ENCODE measurements at places on chromosomes 2 and 18. TPM values are rescaled to one million over a fixed set of nuclear protein-coding genes. Genes with fewer than 3 reads are reported as not detected.

DNA sequence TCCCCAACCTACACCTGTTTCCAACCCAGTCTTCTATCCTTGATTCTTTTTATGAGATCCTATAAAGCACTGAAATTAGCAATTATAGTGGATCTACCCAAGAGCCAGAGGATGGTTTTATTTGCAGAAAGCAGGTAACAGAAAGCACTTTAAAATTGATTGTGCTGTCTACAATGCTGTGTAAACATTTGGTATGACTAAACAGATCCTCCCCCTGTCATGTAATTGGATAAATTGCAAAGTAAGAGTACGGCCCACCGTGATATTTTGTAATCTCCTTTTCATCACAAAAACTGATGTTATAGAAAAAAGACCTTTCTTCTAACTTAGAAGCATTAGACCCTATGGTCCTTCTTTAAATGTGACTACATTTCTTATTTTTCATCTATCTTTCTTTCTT is 11.3 kb upstream of the PPP3R1 start:
- DNase-seq = no peak
- no peak overlapping the region for H3K27ac ChIP-seq
- no peaks in the 10 kb centered on the region for H3K27me3 ChIP-seq
- no peaks in the 10 kb centered on the region for H3K4me1 ChIP-seq
- H3K36me3 ChIP-seq = no peaks in the 10 kb centered on the region

- H3K36me3 ChIP-seq = no peaks in the 10 kb centered on the region
- peaks cover 8% of the 10 kb centered on the region for H3K27me3 ChIP-seq
- DNase-seq = no peak
- peaks cover 13% of the 10 kb centered on the region for H3K4me1 ChIP-seq
These were observed 137.5 kb downstream of the TPO start for GRCh38 chr2:1550658-1551316.

GRCh38 chr2:26849056-26849999 is 1.4 kb downstream of the DPYSL5 start:
- H3K4me1 ChIP-seq = peaks cover 39% of the 10 kb centered on the region
- H3K27ac ChIP-seq = peak overlapping the region; percentile 15
- no peaks in the 10 kb centered on the region for H3K36me3 ChIP-seq
- DNase-seq = no peak
- peak overlapping the region; percentile 52 for H3K4me3 ChIP-seq
- H3K27me3 ChIP-seq = peaks cover 42% of the 10 kb centered on the region

- H3K36me3 ChIP-seq = no peaks in the 10 kb centered on the region
- DNase-seq = no peak
- no peak overlapping the region for H3K27ac ChIP-seq
- H3K4me3 ChIP-seq = no peak overlapping the region
These were observed 292.1 kb upstream of the KLHL29 start for GRCh38 chr2:23092831-23093230.

DNA sequence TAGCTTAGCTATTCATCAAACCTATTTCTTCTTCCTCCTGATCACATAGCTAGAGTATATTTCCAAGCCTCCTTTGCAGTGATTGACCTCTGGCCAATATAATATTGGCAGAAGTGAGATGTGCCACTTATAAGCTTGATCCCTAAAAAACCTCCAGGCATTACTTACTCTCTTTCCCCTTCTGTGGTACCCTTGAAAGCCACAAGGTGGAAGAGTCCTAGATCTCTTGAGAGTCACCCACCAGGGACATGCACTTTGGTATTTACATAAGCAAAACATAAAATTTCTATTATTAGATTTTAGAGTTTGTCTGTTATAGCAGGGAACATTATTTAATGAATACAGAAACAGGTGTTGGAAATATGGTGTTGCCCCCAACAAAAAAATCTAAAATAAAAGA is 112.0 kb downstream of the EXOC6B start:
- no peak for DNase-seq
- H3K4me1 ChIP-seq = no peaks in the 10 kb centered on the region
- no peaks in the 10 kb centered on the region for H3K27me3 ChIP-seq
- no peak overlapping the region for H3K4me3 ChIP-seq

DNA sequence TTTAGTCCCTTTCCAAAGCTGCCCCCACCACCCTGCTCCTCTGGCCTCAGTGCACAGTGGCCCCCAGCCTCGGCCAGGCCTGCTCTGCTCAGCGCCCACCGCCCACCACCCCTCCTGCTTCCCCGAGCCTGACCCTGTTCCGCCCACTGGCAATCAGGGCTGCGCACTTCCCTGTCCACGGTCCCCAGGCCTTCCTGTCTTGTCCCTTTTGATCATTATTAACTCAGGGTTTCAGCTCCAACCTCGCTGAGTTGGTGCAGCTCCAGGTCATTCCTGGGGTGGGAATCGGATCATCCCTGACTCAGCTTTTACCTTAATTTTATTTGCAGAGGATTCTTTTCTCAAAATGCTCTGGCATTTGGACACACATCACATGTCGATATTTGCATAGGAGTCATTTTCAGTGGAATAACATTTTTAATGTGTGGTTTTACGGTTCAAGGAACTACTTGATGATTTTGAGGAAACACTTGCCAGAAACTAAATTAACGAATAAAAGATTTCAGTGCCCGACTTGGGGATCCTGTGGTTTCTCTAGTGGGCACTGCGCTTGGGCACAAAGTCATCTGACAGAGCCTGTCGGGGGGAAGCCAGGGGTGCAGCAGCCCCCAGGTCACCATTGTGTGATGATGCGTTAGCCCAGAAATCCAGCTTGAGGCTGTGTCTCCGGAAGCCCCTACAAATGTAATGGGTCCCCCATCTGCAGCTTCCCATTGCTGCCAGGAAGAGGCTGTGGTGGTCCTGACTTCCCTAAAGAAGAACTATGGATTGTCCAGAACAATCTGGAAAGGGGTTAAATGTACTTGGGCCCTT is 1.0 kb upstream of the ESPNL start:
- no peak overlapping the region for H3K27ac ChIP-seq
- peaks cover 28% of the 10 kb centered on the region for H3K36me3 ChIP-seq
- H3K4me3 ChIP-seq = no peak overlapping the region
- peak; percentile 11 for DNase-seq
- H3K4me1 ChIP-seq = peaks cover 8% of the 10 kb centered on the region

DNA sequence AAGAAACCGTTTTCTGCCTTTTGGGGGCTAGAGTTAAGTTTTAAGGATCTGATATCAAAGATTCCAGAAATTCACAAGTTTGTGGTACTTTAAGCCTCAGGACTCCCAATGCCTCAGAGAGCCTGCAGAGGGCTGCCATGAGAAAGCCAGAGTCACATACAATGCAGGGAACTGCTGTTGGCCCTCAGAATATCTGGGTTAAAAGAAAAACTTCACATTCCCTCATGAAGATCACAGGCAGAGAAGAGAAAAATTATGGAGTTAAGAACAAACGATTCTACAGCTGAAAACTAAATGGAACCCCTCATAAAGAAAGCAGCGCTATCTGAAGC is 39.5 kb downstream of the HDAC4 start:
- peaks cover 31% of the 10 kb centered on the region for H3K4me1 ChIP-seq
- DNase-seq = no peak
- H3K36me3 ChIP-seq = peaks cover 6% of the 10 kb centered on the region
- no peaks in the 10 kb centered on the region for H3K27me3 ChIP-seq

The PTPRN gene
- polyA plus RNA-seq = 72.2 TPM

The TRIM43B gene
- polyA plus RNA-seq = not detected

The GALR1 gene
- 1.4 TPM for polyA plus RNA-seq

Measured in spinal cord (tissue), 10 donors.